Left cardiac atrium (tissue), 4 donors: ENCODE measurements at places on chromosomes 2 and 18. TPM values are rescaled to one million over a fixed set of nuclear protein-coding genes. Genes with fewer than 3 reads are reported as not detected.

GRCh38 chr2:129906139-129906860 is 73.2 kb upstream of the RAB6C start:
- DNase-seq, result no peak

C2orf66 gene
- total RNA-seq, result 0.18 TPM

DNA sequence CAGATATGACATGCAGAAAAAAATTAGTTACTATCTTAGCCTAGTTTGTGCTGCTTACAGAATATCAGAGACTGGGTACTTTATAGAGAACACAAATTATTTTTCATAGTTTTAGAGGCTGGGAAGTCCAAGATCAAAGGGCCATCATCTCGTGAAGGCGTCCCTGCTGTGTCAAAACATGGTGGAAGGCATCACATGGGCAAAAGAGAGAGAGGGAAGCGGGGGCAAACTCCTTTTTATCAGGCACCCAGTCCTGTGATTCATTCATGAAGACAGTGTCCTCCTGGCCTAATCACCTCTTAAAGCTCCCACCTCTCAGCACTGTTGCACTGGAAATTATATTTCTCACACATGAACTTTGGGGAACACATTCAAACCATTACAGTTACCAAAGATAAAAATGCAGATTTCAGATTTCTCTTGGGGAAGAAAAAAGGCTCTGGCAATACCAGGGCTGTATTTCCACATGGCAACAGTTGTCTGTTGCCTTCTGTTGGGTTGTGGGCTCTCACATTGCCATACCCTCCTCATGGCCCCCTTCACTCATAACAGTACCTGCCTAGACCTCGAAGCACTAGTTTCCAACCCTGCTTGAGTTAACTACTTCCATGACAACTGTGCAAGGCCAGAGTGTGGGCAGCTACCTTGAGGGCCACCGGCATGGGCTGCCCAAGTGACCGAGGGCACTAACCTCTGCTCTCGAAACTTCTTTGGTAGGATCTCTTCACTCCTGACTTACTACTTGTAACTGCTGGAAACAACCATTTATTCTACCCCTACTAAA is 2.7 kb upstream of the ACTR3 start:
- DNase-seq, result no peak

DNA sequence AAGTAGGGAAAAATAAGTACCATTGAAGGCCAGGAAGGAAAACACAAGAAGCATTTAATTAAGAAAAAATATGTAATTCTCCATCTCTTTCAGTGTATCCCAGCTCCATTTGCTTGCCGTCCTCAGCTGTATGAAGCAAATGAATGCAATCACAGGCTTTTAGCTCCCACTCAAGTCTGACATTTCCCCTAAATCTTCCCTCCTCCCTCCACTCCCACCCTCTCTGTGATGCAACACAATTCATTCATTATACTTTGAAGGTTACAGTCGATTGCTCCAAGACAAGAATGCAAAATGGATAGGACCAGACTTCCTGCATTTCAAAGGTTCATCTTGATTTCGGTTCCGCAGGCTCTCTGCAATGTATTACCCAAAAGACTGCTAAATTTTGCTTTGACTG is 172.7 kb upstream of the SERPINE2 start:
- DNase-seq, result no peak

COL3A1 gene
- total RNA-seq, result 202 TPM

- DNase-seq, result peak; percentile 25
Observed at GRCh38 chr2:84830095-84830494, 50.8 kb downstream of the TRABD2A start.

GRCh38 chr18:5238371-5238976 is 41.4 kb upstream of the AKAIN1 start:
- peak; percentile 51 for DNase-seq

REG1B gene
- not detected for total RNA-seq

DNA sequence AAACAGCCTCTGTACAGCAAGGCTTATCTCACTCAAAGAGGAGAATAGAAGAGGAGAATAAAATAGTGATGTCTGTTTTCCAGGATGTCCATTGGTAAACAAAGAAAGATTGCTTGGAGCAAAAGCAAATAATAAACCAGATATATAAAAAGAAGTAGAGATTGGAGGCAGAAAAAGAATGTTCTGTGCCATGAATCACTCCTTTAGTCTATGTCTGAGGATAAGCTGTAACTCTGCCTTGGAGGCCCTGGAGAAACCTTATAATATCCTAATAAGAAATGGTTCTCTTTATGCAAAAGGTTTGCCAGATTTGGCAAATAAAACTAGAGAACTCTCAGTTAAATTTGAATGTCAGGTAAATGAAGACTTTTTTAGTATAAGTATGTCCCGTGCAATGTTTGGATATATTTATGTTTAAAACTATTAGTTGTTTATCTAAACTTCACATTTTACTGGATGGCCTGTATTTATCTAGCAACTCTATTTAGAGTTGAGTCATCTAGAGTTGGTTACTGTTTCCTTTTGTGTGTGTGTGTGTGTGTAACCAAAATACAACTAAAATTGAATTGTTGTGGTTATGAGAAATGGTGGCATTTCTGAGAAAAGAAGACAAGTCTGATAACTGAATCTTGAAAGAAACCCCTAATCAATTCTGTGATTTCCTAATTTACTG is 510.3 kb upstream of the SETBP1 start:
- DNase-seq, result no peak

DNA sequence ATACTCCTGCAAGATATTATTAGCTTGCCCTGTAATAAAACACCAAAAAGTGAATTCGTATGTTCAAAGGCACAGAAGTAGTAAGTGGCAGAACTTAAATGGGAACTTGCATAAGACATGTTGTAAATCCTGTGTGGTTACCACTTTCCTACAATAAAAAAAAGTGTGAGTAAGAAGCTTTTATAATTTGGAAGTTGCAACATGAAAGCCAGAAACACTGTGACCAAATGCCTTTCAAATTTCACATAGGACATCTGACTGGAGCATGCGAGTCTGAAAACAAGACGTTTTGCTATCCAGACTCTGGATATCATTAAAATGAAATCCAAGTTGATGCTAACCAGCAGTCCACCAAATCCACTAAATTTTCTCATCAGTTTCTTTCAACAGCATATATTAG is 886.2 kb upstream of the NRXN1 start:
- no peak for DNase-seq

- DNase-seq, result no peak
Observed at GRCh38 chr18:275486-275885, 7.6 kb upstream of the THOC1 start.

RMDN2 gene
- total RNA-seq, result 4.6 TPM

DNA sequence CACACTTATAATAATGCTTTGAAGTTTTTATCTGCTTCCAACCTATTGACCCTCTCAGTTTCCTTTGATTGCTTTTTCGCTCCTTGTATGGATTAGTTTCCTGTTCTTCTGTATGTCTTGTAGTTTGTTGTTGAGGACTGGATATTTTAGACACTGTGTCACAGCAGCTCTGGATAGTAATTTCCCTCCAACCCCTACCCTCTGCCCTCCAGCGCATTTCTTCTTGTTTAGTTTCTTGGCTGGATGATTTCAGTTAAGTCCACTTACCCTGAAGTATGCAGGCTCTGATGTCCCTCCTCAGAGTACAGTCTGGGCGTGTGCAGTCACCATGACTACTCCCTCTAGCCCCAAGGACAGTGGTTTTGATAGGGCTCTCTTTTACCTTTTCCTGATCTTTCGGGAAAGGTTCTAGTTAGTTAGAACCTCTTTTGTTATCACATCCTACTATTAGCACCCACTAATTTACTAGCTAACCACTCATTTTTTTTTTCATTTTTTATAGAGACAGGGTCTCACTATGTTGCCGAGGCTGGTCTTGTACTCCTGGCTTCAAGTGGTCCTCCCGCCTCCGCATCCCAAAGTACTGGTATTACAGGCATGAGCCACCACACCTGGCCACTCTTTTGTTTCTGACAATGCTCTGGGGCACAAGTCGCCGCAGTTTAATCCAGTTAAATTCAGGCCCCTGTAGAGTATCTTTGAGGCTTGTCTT is 16.3 kb upstream of the LYG1 start:
- no peak for DNase-seq

GRCh38 chr18:46426021-46426678 is 230.9 kb downstream of the LOXHD1 start:
- DNase-seq, result no peak

GKN2 gene
- total RNA-seq, result not detected

- no peak for DNase-seq
Observed at GRCh38 chr2:29663268-29663667, 258.1 kb downstream of the ALK start.

CENPA gene
- 0.38 TPM for total RNA-seq

DNA sequence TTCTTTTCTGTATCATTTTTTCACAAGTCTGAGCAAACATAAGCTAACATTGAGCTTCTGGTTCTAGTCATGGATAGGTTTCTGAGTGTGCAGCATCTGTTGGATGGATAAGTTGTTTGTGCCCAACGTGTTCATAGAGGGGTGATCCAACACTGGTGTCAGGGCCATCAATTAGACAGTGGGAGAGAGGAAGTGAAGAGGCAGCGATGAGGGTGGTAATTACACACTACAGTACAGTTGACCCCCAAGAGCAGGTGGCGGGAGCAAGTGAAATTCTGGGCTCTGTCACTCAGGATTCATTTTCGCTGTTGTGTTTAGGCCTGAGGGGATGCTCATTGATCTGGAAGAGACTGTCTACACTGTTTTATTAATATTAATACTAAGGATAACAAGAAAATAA is 180.0 kb upstream of the CXCR4 start:
- no peak for DNase-seq

DNA sequence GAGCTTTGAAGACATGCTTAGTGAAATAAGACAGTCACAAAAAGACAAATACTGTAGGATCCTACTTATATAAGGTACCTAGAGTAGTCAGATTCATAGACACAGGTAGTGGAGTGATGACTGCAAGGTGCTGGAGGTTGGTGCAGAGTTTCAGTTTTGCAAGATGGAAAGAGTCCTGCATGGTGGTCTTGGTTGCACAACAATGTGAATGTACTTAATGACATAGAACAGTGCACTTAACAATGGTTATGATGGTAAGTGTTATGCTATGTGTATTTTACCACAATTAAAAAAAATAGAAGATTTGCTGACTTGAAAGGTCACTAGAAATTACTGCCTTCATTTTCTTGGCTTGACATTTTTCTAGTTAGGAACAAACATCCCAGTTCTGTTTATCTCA is 9.5 kb downstream of the CERS6 start:
- DNase-seq, result no peak

EIPR1 gene
- 11.4 TPM for total RNA-seq

DNA sequence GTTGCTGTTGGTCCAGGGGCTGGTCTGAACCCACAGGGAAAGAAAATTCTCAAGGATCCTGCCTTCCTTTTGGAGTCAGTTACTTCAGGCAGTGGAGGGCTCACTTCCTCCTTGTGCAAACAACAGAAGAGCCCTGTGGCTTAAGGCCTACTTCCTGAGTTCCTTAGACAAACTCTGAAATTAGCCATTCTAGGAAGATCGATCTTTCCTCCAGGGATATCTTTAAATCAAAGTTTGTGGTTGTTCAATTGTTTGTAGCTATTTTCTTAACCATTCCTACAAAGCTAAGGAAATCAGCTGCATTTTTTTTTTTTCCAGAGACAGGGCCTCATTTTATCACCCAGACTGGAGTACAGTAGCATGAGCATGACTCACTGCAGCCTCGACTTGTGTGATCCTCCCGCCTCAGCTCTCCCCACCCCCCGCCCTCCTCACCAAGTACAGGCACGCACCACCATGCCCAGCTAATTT is 156.0 kb downstream of the TANC1 start:
- peak; percentile 67 for DNase-seq

CABLES1 gene
- total RNA-seq, result 20.4 TPM

DNA sequence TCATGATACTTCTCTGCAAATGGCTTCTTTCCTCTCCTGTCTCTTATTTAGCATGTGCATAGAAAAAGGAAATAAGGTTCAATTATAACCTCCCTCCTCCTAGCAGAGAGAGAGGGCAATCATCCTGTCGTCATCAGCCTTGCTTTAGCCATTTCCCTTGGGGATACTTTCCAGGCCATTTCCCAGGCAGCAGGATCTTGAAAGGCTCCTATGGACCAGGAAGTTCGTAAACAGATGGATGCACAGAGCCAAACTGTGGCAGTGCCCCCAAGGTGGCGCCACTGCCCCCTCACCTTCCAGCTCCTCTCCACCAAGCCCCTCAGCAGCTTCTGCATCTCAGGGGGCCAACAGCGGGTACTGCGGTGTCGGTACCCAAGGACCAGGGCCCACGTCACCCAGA is 157.4 kb downstream of the DTNA start:
- DNase-seq, result no peak

SNORC gene
- total RNA-seq, result 0.77 TPM
